ENCODE measurements at places on chromosomes 3 and 15. TPM values are rescaled to one million over a fixed set of nuclear protein-coding genes. Genes with fewer than 3 reads are reported as not detected.

DNA sequence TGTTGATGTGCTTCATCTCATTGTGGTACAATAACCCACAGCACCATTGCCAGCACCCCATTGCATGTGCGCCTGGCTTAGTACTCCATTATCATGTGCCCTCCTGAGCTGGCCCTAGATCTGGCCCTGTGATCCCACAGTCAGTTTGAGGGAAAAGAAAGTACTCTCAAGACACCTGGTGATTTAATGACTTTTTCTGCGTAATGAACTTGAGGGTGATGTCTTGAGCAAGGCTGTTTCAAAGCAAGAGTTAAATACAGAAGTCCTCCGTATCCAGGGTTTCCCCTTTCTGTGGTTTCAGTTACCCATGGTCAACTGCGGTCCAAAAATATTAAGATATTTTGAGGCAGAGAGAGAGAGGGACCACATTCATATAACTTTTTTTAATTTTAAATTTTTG is 16.3 kb downstream of the C3orf20 start:
- no peak overlapping the region for H3K4me3 ChIP-seq
- DNase-seq: no peak
- no peaks in the 10 kb centered on the region for H3K4me1 ChIP-seq
- no peak overlapping the region for H3K27ac ChIP-seq
- H3K36me3 ChIP-seq: no peaks in the 10 kb centered on the region
- peaks cover 24% of the 10 kb centered on the region for H3K27me3 ChIP-seq

GRCh38 chr15:81531109-81531592 is 157.1 kb upstream of the TMC3 start:
- peak overlapping the region; percentile 10 for H3K27ac ChIP-seq
- H3K4me1 ChIP-seq: peaks cover 12% of the 10 kb centered on the region
- H3K27me3 ChIP-seq: no peaks in the 10 kb centered on the region
- no peaks in the 10 kb centered on the region for H3K36me3 ChIP-seq

- H3K4me3 ChIP-seq: no peak overlapping the region
- no peaks in the 10 kb centered on the region for H3K27me3 ChIP-seq
- no peaks in the 10 kb centered on the region for H3K36me3 ChIP-seq
- H3K4me1 ChIP-seq: no peaks in the 10 kb centered on the region
These were observed 101.3 kb downstream of the DPH6 start for GRCh38 chr15:35444557-35445204.

The CLDN1 gene
- 8.7 TPM for total RNA-seq
